Epithelial cell of prostate (primary cell): ENCODE measurements at places on chromosomes 1 and 21.

DNA sequence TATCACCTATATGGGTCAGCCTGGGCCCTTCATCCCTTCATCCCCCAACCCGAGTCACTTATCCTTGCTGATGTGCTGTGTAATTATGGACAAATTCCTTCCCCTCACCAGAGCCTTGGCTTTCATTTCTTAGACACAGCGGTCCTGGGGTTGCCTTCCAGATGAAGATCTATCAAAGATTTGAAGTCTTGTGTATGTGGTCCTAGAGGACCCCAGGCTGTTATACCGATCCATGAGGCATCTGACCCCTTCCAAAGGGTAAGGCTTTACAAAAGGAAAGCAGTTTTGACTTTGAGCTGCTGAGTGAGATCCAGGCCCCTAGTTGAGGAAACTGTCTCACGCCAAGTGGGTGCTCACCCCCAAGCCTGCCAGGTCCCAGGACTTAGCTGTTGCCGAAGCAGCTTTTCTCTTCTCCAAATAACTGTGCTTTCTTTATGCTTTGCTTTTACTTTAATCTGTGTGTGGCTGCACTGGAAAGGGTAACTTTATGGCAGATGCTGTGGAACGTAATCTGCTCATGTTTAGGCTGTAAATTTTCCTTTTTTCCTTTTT, 37.6 kb downstream of the MAN1C1 start:
- no peak for DNase-seq

- no peak for DNase-seq
These were observed 49.7 kb downstream of the RAP1A start for GRCh38 chr1:111669268-111669667.

GRCh38 chr1:147800804-147801203, 40.4 kb upstream of the GJA5 start:
- DNase-seq: no peak

DNA sequence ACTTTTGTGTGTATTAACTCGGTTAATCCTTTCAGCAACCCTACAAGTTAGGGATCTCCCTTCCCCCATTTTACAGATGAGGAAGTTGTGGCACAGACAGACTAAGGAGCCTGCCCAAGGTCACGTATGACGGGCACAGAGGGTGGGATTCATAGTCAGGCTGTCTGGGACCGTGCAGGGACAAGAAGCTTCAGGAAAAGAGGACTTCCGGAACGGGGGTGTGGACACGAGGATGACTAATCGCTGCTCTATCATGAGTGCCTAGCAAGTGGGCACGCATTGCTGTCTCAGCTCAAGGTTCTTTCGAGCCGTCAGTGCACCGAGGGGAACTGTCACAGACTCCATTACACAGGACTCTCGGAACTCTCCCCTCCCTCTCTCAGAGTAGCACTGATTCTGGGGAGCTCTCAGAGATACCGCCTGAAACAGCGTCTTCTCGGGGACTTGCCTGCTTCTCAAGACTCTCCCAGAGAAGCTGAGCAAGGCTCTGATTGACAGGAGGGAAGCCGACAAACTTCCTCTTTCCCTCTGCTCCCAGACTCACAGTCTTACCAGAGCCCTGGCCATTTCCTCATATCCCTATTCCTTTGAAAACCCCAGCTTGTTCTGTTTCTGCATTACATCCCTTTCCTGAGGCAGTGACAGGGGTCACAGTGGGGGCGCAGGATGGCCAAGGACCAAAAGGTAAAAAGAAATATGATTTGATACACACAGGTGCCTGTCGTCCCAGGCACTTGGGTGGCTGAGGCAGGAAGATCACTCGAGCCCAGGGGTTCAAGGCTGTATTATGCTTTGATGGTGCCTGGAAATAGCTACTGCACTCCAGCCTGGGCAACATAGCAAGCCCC, 14.4 kb downstream of the FHAD1 start:
- DNase-seq: no peak

- DNase-seq: no peak
These were observed 180.2 kb downstream of the PBX1 start for GRCh38 chr1:164739189-164739588.

- DNase-seq: peak; percentile 31
These were observed 220.0 kb downstream of the SETD4 start for GRCh38 chr21:35840197-35840799.

DNA sequence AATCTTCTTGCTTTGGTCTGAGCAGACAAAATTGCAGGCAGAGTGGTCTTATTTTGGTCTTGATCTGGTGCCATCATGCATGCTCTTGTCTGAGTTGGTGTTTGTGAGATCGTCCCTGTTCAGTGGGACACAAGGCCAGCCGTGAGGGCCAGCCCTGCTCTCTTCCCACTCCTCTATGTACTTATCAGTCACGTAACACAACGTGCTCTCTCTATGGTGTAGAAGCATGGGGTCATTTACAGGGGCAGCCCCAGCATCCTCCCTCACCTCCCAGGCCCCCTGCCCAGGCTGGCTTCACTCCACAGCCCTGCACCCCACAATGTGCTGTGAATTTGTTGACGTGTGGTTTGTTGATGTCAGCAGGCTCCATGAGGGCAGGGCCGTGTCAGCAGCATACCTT, 18.3 kb upstream of the UTS2 start:
- no peak for DNase-seq

GRCh38 chr1:191145834-191146233, 668.2 kb upstream of the BRINP3 start:
- no peak for DNase-seq

- DNase-seq: no peak
These were observed 39.6 kb upstream of the PALMD start for GRCh38 chr1:99606306-99606705.

GRCh38 chr1:210234329-210234757, 1.7 kb downstream of the SERTAD4 start:
- DNase-seq: no peak

DNA sequence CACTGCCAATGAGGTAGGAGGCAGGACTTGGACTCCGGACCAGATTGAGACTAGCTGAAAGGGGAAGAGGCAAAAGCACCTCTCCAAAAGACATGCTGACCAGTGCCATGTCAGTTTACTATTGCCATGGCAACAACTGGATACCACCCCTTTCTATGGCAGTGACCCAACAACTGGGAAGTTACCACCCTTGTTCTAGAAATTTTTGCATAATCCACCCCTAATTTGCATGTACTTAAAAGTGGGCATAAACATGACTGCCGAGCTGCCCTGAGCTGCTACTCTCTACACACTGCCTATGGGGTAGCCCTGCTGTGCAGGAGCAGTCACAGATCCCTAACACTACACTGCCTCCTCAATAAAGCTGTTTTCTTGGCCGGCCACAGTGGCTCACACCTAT, 19.0 kb upstream of the SLC6A9 start:
- no peak for DNase-seq

DNA sequence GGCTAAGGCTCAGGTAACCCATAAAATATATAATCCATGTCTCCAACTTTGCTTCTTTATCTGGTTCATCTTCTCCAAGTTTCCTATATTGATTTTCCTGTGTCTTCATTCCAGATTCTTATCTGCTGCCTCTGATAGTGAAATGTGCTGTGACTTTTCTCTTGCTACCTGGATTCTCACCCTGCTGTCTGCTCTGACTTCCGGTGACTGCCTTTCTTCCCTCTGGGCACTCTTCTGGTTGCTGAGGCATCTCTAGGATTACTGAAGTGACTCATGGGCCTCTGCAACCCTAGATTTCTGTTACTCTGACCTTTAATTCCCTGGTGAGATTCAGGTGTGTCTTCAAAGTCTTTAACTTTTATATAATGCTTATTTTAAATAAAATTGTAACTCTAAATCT, 46.9 kb downstream of the GIPC2 start:
- DNase-seq: peak; percentile 53

DNA sequence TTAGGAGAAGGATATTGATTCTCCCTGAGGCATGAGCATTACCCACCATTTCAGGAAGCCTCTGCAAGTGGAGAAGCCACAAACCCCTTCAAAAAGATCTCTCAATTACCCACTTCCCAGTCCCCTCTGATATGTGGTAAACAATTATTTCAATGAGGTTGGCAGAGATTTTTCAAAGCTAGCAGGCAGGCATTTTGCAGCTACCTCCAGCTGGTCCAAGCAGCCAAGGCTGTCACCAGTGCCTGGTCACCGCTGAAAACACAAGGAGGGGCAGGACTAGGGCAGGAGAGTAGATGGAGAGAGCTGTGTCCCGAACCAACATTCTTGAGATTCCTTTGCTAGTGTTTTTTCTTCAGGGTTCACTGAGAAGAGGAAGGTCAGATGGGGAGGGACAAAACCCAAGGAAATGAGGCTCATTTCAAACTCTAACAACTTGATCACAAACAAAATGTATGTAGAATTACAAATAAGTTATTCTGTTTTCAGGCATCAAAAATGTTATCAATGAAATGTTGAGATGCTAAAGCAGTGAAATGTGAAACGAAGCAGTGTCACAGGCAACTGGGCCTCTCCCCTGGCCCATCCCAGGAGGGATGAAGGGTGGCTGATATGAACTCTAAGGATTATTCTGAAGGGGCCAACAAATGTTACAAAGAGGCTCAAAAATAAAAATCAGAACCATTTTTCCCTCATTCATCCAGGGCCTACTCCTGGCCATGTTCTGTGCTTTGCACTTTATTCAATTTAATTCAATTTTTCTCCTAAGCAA, 22.3 kb downstream of the APP start:
- no peak for DNase-seq

DNA sequence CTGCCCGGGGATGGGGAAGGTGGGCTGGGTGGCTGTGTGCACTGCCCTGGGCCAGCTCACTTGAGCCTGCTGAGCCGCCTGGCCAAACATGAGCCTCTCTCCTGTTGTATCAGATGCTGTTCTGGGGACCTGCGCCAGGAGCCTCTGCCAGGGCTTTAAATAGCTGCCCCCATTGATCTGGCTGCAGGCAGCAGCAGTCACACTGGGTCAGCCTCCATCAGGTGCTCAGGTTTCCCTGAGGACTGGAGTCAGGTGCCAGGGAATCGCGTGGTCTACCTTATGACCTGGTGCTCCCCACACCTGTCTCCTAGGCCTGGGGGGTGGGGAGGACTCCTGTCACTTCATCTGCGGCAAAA, 700 bp upstream of the CCDC28B start:
- no peak for DNase-seq

- no peak for DNase-seq
These were observed 8.1 kb upstream of the RNF187 start for GRCh38 chr1:228478912-228479711.

DNA sequence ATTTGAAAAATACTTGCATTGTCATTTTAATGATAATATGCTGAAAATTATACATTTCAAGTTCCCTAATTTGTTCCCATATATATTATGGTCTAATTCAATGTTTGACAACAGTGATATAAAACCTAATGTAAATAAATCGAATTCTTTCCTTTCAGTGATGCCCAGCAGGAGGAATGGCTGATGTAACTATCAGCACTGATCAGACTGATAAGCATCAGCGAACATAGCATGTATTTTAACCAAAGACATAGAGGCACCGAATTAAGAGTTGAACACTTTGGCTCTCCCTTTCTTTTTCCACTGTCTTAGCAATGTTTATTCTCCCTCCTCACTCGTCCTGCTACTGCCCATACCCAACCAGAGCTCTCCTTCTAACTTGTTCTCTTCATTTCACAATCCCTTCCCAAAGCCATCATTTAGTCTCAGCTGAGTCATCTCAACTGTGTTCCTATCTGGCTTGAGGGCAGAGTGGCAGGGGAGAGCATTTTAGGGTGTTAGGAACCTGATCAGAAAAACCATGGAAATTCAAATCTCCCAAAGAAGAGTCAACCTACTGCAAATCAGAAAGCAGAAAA, 58.8 kb upstream of the C1orf115 start:
- no peak for DNase-seq

DNA sequence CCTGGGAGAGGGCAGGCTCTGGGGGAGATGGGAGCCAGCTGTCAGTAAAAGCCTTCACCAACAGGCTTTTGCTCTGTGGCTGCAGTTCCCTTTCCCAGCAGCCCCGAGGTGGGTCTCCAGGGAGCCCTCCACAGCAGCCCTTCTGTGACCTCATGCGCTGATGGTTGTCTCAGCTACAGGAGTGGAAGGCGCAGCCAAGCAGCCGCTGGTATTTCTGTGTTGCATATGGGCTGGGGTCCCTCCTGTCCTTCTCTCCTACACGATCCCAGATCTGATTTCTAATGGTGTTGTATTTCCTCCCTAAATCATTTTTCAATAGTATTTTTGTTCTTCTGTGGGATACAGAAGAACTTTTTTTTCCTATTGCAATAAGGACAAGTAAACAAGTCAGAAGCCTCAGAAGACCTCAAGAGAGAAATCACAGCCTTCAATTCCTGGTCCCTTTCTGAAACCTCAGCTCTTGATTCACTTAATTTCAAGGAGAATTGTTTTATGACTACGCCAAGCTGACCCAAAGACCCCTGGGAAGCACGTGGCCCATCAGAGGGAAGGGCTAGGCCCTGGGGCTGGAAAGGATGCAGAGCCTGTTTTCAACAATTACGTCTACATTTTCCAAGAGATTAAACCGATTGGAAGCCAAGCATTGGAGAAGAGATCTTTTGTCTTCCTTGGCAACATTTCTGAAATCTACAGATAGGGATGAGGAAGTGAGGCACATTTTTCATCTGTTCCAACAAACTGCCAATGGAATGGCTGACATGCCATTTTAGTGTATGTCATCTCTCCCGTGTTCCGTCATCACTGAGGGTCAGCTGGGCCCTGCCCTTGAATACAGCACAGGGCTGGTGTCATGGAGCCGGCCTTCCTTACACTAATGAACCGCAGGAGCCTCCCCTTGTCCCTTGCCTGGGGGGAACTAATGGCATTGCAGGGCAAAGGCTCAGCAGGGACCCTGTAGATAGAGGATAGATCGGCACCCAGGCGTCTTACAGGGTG, 42.0 kb upstream of the SCCPDH start:
- DNase-seq: no peak

GRCh38 chr1:162892906-162893611, 32.1 kb upstream of the CCDC190 start:
- no peak for DNase-seq

GRCh38 chr1:44347280-44347679, 7.8 kb downstream of the ERI3 start:
- no peak for DNase-seq
